ENCODE measurements at places on chromosomes 1 and 21.

DNA sequence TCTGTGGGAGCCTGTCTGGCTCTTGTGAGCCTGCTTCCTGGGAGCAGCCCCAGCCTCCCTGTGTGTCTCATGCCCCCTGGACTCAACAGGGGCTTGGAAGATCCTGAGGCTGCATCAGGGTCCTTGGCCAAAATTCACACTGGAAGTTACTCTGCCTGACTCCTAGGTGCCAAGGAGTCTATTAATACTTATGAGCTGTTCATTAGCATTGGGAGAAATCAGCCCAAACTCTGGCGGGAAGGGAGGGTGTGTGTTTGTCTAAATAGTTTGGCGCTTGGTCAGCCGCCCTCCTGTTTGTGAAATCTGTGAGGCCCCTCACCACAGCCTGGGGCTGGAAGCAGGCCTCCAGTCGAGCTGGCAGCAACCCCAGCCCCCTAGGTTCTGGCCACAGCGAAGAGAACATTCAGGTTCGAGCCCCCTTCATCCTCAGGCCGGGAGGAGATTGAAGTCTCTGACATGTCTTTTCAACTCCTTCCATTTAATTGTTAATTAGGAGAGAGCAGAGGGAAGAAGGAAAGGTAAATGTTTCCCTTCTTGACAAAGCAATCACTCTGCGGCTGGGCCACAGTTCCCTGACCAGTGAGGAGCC, 82.1 kb upstream of the F3 start:
- no peak for DNase-seq

DNA sequence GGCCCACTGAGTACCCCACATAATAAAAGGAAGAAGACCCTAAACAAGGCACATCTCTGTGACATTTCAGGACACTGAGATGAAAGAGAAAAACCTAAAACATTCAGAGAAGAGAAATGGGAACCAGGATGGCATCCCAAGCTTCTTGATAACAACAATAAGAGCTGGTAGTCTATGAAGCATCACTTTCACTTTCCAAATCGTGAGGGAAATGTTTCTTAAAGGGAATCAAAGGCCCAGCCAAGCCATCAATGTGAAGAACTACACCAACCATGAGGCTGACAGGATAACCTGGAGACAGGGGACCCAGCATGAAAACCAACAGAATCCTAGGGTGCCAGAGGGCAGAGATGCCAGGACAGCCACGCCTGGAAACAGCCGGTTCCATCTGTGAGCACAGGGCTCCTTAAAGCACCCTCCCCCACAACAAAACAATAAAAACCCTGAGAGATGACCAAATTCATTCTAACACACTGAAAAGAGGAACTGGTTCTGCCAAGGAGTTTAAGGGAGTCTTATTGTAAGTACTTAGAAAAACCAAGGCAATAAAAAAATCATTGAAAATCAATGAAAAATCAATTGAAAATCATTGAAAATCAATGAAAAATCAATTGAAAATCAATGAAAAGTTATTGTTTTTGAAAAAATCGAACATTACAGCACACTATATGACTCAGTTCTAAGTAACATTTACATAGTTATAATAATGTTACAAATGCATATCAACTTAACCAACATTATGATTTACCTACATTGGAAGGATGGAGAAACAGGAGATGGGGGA, 141.5 kb upstream of the ERG start:
- no peak for DNase-seq

DNA sequence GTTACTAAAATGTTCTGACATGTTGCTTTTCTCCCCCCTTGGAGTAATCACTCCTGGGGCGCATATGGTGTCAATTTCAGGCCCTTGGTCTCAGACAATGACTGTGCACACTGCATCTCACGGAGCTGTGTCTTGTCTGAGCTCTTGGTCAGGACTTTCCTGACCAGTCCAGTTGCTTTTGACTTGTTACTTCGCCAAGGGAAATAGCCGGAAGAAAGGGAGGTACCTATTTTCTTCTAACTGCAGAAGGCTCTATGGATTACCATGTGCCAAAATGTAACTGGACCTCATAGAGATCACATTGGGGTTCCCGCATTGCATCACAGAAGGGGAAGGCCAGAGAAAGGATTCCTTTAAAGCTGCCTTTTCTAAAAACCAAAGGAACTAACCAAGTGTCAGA, 68.6 kb downstream of the SPAG17 start:
- DNase-seq: no peak

DNA sequence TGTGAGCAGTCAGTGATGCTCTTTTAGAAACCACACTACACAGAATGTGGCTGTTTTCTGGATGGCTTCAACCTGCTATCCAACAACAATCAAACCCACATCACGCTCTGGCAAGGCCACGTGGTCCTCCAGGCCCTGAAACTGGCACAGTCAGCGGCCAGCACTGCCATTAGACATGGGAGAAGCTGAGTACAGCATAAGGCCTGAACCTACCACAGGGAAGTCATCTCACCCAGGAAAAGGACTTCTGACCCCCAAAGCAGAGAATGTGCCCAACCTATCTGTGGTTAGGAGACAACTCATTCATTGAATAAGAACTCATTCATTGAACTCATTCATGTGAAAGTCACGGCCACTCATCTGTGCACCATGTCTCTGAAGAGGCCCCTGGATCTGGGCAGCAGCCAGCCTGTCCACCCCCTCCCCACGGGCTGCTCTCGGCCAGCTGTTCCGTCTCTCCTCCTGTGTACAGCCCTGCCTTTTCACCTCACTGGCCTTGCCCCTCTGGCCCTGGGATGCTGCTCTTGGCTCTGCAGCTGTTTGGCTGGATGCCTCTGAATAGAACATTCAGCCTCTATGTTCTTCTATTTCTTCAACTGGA, 41.1 kb downstream of the C1orf198 start:
- DNase-seq: no peak

DNA sequence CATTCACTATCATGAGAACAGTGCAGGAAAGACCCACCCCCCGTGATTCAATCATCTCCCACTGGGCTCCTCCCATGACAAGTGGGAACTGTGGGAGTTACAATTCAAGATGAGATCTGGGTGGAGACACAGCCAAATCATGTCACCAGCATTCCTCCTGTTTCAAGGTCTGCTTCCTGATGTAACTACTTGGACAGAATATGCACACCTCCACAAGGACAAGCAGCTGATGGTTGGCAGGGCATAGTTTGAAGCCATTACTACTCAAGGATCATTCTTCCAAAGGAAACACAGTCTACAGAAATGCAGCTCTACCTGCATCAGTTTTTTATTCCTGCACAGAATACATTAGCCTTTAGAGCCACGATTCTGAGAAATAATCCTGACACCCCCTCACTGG, 28.5 kb upstream of the RNF2 start:
- DNase-seq: no peak

- no peak for DNase-seq
These were observed 34.9 kb downstream of the CENPF start for GRCh38 chr1:214637722-214638458.

GRCh38 chr21:29712818-29713217, 227.0 kb downstream of the GRIK1 start:
- no peak for DNase-seq

DNA sequence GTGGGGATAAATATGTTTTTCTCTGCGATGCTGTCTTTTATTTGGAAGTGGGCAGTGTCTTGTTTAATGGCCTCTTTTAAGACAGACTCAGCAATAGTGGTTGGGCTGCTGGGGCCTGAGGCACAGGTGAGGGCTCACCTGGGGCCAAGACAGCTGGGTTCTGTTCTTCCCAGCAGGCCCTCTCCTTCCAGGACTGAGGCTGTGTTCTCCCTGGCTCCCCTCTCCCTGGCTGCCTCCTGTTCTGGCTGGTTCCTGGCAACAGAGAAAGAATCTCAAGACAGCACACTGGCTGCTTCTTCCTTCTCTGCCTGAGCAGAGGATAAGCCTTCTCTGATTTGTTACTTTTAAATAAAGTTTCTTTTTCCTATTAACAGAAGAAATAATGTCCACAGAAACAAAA, 7.4 kb upstream of the GRHL3 start:
- DNase-seq: no peak

- no peak for DNase-seq
These were observed 226.9 kb upstream of the C1orf174 start for GRCh38 chr1:4126731-4127591.

- no peak for DNase-seq
These were observed 12.7 kb downstream of the LRRC71 start for GRCh38 chr1:156933136-156933535.

GRCh38 chr1:209672705-209673630, 2.2 kb upstream of the G0S2 start:
- DNase-seq: no peak

- no peak for DNase-seq
These were observed 39.5 kb downstream of the LRRC71 start for GRCh38 chr1:156959925-156960324.

- DNase-seq: no peak
These were observed 16.6 kb downstream of the SPATA17 start for GRCh38 chr1:217647791-217648190.

DNA sequence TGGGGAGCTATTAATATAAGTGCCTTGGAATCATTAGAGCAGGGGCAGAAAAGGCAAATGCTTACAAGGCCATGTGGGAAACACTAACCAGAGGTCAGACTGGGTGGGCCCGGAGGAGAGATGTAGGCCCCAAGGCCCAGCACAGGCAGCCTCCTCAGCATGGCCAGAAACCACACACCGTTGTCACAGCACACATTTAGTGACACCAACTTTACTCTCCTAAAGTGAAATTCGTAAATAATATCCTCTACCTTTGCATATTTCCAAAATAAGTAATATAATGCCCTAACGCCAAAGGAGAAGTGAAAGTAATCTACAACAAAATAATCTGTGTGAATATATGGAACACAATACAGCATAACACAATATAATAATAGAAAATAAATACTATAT, 62.6 kb downstream of the KIF21B start:
- no peak for DNase-seq

DNA sequence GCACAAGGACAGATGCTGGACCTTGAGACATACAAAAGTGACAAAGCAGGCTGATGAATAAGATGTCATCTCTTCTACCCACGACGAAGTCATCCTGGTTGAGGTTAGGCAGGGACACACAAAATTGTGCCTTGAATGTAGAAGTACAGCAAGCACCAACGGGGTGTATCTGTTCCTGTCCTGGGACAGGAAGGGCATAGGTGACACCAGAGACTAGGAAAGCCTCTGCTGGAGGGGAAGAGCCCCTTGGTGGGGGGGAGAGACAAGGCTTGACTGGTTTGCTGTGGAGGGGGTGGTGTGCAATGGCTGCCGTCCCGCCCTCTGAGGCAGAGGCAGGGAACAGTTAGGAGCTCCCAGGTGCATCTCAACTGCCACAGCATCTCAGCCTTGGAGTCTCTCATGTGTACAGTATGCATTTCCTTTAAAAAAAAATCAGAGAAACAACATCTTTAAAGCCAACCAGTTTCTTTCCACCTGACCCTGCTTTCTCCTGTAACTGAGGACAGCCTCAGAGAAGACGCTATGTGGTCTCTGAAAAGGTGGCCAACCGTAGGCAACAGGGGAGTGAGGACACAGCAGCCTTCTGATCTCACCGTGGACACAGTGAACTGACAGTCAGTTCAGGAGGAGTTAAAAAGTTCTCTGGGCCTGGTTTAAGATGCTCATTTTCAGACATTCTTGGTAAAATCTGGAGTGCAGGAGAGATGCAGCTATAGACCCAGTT, 17.7 kb upstream of the GFI1 start:
- no peak for DNase-seq

- no peak for DNase-seq
These were observed 8.7 kb downstream of the UBIAD1 start for GRCh38 chr1:11281518-11282331.

DNA sequence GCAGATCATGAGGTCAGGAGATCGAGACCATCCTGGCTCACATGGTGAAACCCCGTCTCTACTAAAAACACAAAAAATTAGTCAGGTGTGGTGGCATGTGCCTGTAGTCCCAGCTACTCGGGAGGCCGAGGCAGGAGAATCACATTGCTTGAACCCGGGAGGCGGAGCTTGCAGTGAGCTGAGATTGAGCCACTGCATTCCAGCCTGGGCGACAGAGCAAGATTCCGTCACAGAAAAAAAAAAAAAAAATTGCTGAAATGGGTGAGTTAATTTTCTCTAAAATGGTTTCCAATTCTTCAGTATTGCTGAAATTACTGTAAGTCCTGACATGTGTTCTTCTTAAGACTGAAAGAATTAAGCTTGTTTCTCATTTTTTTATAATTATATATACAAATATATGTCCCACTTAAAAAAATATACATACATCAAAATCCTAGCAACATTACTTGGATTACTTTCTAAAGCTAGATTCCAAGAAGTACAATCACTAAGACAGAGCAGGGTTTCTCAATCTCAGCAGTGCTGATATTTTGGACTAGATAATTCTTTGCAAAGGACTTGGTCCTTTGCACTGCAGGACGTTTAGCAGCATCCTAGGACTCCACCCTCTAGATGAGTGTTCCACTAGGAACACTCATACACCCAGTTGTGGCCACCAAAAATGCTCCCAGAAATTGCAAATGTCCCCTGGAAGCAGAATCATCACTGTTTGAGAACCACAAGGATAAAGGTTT, 24.8 kb downstream of the ZNHIT6 start:
- no peak for DNase-seq

DNA sequence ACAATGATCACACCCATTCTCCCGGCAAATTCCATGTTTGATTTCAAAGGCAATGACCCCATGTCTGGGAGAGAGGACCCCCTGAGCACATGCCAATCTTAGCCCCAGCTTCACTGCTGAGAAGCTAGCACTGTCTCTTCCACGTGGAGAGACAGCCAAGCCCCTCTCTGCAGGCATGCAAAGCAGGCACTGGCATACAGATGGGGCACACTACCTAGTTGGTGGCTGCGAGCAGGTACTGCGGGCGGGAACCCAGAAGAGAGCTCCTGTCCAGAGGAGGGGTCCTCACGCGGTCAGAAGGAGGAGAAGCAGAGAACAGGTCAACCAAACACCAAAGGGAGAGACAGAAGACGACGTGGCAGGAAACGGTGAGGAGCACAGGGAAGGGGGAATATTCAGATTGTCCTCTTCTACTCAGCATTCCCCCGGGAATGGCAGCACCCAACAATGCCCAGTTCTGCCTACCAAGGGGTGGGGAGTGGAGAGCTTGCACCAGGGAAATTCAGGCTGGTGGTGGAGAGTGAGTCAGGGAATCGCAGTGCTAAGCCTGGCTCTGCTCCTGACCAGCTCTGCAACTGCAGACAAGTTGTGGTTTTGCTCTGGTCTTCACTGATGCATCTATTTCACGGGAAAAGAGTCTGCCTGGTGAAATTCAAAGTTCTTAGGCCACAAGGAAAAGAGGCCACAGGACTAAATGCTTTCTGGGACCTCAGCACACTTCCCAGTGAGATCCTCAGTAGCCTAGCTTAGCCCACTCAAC, 48.1 kb upstream of the GOLT1A start:
- no peak for DNase-seq

All from naive thymus-derived CD4-positive, alpha-beta T cell (primary cell).